ENCODE measurements at places on chromosomes 16 and 17.

GRCh38 chr17:44672479-44673093 is 16.3 kb downstream of the MEIOC start:
- DNase-seq, result peak; percentile 9

DNA sequence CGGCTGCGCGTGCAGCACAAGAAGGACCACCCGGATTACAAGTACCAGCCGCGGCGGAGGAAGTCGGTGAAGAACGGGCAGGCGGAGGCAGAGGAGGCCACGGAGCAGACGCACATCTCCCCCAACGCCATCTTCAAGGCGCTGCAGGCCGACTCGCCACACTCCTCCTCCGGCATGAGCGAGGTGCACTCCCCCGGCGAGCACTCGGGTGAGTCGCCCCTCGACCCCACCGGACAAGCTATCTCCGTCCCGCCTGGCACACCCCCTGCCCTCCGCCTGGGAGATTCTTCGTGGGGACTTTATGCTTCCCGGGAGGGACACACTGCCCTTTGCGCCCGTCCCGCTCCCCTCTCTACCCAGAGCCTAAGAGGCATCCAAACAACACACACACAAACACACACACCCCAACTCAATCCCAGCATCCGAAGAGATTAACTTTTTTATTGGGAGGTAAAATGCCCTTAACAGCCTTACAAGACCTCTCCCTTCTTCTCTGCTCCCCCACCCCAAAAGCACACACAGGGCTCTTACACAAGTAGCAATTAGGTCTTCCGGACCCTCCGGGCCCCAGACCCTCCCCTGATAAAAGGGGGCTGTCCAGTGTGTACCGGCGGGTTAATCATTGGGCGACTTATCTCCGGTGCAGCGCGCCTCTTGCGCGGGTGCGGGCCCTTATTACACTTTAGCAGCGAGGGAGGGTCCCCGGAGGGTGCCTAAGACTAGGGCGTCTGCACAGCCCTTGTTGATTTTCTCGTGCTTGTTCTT is 2.1 kb downstream of the SOX9 start:
- peak; percentile 59 for DNase-seq

DNA sequence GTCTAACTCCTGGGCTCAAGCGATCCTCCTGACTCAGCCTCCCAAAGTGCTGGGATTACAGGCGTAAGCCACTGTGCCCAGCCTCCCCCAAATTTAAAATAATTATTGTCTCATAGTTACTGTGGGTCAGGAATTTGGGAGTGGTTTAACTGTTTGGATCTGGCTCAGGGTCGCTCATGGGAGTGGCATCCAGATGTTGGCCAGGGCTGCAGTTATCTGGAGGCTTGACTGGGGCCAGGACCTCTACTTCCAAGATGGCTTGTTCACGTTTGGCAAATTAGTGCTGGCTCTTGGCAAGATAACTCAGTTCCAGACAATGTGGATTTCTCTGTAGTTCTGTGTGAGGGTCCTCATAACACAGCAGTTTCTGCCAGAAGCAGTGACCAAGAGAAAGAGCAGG is 8.0 kb downstream of the TEN1 start:
- DNase-seq, result no peak

- DNase-seq, result no peak
Observed at GRCh38 chr16:85608515-85608885, 4.6 kb upstream of the GSE1 start.

- no peak for DNase-seq
Observed at GRCh38 chr17:31114956-31115555, 20.3 kb downstream of the NF1 start.

- peak; percentile 71 for DNase-seq
Observed at GRCh38 chr16:2500918-2501750, 12.6 kb upstream of the ATP6V0C start.

DNA sequence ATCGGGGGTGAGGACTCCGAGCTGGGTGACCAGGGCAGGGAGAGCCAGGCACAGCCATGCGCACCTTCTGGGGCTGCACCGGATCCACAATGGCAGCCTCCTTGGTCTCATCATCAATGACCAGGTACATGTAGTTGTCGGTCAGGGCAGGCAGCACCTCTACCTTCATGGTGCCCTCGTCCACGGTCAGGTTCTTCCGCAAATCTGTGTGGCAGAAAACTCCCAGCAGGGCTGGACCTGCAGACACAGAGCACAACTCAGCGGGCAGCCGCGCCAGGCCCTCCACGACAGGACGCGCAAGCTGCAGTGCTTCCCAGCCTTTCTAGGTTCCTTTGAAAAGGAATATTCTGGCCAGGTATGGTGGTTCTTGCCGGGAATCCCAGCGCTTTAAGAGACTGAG is 3.8 kb downstream of the HAGH start:
- DNase-seq, result no peak

- no peak for DNase-seq
Observed at GRCh38 chr17:47966079-47966519, 4.8 kb upstream of the CDK5RAP3 start.

GRCh38 chr16:18803569-18804462 is 2.5 kb upstream of the ARL6IP1 start:
- no peak for DNase-seq

DNA sequence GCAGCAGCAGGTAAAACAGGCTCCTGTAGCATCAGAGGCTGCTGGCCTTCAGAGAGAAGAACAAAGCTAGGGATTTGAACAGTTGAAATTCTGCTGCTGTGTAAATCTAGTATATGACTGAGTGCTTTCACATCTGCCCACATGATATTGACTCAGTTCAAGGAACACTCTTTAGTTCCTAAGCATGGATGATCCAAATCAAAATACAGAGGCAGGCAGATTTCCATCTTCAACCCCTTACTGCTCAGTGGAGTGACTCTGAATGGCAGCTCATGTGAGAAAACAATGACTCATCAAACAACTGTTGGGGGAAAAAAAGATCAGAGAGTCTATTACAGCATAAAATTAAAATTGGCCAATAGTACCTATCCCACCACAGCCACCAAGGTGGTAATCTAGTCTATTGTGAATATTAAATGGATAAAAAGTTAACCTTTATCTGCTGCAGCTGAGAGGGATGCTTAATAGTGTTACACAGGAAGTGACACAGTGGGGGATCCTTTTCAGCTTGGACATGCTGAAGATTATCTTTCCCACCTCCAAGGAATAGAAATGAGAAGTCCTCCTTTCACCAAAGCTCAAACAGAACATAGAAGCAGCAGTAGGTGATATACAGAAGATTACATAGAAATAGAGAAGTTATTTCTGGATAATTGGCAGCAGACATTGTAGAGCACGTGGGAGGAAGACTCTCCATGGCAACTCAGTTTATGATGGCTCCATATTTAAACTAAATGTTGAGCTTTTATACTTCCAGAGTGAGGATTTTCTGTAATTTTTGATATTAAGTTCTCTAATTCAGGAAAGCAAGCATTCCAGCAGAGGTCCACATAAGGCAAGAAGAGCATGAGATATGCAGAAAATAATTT is 239.7 kb upstream of the ERCC4 start:
- DNase-seq, result no peak

DNA sequence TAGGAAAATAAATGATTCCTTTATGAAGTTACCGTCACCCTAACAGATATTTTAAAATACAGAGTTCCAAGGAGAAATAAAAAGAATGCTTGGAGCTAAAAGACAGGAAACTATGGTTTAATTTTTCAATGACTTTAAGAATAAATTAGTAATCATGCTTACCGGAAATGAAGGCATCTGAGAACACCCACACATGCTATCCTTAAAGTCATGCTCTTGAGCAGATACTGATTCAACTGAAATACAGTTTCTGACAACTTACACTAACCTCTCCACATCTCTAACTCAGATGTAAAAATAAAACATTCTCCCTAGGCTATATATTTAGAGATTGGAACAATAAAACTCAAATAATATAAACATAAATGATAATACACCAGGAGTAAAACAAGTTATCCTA is 7.8 kb downstream of the PSMD12 start:
- no peak for DNase-seq

GRCh38 chr16:24009098-24009497 is 173.3 kb downstream of the PRKCB start:
- DNase-seq, result no peak

GRCh38 chr17:75692976-75693375 is 25.8 kb downstream of the SAP30BP start:
- no peak for DNase-seq

DNA sequence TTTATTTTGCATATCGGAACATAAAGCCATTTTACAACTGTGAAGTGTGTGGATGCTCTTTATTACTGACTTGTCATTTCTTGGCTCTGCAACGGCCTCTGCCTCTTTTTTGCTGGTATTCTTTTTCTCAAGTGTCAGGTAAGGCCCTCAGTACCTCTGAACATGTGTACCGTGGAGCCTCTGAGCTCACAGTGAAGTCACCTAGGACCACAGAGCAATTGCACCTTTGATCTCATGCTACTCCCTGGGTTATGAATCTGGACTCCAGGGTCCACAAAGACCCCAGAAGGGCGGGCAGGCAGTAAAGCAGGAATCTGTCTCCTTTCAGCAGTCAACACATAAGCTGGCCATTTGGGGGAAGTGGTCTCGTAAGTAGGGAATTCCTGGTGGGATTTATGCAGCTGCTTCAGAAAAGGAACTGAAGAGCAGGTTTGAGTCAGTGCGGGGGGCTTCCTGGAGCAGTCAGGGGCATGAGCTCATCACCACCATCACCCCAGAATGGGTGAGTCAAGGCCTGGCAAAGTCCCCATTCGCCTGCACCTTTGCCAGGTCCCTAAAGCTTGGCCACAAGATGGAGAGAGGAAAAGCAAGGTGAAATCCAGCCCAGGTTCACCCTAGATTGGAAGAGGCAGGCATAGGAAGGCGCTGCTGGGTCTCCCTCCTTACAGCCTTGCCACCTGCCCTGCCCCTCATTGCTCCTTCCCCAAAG is 33.0 kb downstream of the TBX4 start:
- DNase-seq, result no peak

GRCh38 chr16:12146966-12147365 is 170.4 kb downstream of the SNX29 start:
- DNase-seq, result no peak

GRCh38 chr17:56160422-56160821 is 7.1 kb downstream of the ANKFN1 start:
- DNase-seq, result no peak

GRCh38 chr16:86997058-86997457 is 320.1 kb downstream of the C16orf95 start:
- DNase-seq, result no peak

GRCh38 chr17:4808378-4808767 is 1.4 kb downstream of the PLD2 start:
- DNase-seq, result no peak

GRCh38 chr16:78230832-78231231 is 131.4 kb downstream of the WWOX start:
- DNase-seq, result no peak

- DNase-seq, result peak; percentile 5
Observed at GRCh38 chr16:89004209-89004831, 27.3 kb upstream of the CBFA2T3 start.

GRCh38 chr16:76222087-76222486 is 55.1 kb upstream of the CNTNAP4 start:
- no peak for DNase-seq

GRCh38 chr16:69861292-69862030 is 89.7 kb upstream of the CLEC18A start:
- peak; percentile 80 for DNase-seq

DNA sequence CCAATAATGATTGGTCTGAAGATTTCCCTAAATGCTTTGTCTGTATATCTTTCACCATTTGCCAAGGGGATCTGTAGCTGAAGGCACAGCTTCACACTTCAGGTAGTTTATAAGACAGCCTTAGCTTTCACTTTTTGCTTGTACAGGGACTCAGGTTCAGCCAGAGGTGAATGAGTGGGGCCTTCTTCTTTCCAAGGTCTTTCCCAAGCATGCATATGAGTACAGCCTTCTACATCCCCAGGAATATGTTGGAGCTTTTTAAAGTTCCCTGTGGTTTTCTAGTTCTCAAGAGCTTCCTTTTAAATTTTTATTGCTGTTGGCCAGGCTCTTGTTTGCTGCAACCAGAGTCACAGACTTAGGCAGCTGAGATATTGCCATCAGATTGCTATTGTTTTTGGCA is 17.9 kb upstream of the SPDYE4 start:
- DNase-seq, result no peak

GRCh38 chr16:87101903-87102302 is 215.3 kb downstream of the C16orf95 start:
- DNase-seq, result no peak

DNA sequence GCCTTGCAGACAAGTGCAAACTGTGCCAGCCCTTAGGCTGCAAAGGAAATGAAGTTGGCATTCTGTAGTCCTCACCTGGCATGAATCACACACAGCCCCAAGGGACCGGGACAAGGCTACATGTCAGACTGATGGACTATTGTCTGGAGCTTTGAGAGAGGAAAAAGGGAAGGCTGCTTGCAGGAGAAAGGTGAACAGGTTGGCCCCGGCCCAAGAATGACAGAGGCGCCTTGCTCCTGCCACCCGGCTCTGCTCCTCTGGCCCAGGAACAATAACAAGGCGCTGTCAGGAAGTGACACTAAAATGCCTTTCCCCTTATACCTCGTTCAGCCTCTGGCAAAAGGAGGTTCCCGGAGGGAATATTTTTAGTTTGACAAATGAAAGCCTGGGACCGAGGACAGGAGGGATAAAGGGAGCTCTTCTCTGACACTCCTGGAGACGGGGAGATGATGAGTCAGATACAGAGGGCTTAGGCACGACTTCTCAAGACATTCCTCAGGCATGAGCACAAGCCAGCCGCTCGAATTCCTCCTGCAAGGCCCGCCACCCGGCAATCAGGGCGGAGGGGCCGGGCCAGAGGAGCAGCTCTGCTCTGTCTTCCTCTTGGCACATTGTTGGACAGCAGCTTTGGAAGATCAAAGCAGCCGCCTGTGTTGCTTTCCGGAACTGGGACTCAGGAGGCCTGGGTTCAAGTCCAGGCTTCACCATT is 105.8 kb downstream of the NOG start:
- no peak for DNase-seq

- DNase-seq, result no peak
Observed at GRCh38 chr16:81526935-81527334, 82.3 kb downstream of the CMIP start.

DNA sequence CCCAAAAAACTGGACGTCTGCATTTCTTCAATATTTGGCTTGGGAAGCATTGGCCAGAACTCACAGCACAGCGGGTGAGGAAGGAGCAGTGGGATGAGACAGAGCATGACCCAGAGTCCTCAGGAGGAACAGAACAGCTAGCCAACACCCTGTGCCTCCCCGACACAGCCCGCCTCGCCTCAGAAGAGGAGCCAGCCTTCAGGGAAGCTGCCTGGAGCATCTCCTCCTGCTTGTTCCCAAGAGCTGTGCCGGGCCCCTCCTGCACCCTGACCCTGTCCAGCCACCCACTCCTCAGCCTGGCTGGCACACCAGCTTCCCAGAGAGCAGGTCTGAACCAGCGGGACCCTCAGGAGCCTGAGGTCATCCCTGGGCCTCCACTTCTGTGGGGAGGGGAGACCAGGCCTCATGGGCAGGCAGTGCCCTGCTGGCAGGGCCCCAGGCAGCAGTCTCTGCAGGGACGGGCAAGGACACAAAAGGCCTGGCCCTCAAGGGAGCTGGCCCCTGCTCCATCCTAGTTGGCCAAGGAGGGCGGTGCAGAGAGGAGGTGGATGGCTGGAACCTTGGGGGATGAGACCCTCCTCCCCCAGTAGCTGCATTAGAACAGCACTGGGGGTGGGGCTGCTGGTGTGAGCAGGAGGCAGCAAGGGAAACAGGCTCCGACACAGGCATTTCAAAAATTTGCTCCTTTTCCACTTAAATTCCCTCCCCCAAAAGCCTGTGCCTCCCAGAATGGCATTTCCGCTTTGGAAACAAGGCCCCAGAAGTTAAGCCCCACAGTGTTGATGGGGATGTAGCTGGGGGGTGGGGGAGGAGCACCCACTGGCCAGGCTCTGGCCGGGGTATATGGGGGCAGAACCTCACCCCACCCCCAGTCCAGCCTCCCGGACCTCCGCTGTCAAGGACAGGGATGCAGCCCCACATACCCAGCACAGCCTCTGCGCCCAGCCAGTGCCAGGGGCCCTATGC is 1.8 kb upstream of the BCAR1 start:
- DNase-seq, result no peak

Measured in NCI-H2227 treated with DMSO at 0.1 percent for 48 hours (cell line).